OCI-M1 (cell line): ENCODE measurements at places on chromosomes 12 and 14.
A peak's percentile ranks its signal among the peaks of the same experiment; 100 is the strongest.

- DNase-seq: no peak
Observed at GRCh38 chr12:68250454-68250853, 3.0 kb downstream of the IL22 start.

- peak; percentile 5 for DNase-seq
Observed at GRCh38 chr12:77469578-77470333, 360.9 kb upstream of the NAV3 start.

DNA sequence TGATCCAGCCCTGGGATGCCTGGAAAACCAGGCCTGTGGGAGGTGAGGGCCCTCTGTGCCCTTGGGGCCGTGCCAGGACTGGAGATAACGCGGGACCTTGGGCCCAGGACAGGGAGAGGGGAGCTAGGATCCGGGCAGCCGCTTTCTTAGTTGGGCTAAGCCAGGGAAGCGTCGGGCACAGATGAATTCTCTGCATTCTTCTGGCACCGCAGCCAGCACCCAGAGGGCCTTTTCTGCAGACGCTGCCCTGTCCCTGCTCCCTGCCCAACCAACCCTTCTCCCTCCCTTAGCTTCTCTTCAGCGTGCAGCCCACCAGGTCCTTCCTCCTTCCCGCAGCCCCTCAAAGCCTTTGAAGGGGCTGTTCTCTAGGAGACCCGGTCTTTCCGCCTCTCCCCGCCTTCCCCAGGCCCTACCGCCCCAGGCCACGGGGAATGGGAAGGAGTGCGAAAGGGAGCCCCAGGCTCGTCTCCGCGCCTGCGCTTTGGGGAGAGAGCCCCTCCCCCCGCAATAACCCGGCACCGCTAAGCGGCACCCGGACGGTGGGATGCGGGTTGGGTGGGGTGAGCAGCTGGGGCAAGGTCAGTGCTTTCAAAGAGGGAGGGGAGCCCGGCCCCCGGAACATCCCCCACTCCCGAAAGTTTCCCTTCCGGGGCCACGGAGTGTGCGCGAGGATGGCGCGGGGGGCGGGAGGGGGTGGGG, 663 bp downstream of the NCKAP5L start:
- peak; percentile 62 for DNase-seq

DNA sequence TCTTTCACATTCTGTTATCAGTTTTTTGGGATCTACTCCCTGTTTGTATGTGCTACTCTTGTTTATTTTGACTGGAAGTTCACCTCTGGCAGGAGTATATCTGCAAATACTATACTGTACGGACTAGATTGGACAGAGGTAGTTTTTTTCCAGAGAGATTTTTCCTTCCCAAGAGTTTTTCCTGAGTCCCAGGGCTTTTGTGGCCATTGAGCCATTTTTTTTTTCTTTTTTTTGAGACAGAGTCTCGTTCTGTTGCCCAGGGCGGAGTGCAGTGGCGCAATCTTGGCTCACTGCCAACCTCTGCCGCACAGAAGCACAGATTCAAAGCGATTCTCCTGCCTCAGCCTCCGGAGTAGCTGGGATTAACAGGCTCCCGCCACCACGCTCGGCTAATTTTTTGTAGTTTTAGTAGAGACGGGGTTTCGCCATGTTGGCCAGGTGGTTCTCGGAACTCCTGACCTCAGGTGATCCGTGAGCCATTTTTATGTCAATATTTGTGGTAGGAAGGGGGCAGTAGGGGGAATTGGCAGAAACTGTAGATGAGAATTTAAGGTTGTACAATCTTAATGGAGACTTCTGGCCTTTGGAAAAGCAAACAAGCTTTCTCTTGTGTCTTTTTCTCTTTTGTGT, 19.4 kb downstream of the KTN1 start:
- peak; percentile 22 for DNase-seq

DNA sequence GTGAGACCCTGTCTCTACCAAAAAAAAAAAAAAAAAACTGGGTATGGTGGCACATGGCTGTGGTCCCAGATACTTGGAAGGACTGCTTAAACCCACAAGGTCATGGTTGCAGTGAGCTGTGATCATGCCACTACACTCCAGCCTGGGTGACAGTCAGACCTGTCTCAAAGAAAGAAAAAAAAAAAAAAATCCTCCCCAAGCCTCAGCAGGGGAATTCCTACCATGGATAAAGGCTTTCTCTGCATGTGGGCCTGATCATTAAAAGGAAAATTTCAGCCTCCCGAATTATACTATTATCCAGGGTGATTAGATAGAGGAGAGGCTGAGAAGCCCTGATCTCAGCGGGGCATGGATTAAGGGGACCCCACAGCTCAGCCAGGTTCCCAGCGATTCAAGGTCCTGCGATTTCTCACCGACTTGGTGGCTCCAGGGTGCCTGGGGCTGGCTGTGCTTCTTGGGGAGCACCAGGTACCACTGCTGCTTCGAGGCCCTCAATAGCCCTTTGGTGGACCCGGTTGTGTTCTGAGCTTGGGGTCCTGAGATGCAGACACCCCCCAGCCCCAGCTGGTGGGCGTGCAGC, 5.6 kb downstream of the SH2B3 start:
- no peak for DNase-seq
